ENCODE measurements at places on chromosomes 13 and 19.

DNA sequence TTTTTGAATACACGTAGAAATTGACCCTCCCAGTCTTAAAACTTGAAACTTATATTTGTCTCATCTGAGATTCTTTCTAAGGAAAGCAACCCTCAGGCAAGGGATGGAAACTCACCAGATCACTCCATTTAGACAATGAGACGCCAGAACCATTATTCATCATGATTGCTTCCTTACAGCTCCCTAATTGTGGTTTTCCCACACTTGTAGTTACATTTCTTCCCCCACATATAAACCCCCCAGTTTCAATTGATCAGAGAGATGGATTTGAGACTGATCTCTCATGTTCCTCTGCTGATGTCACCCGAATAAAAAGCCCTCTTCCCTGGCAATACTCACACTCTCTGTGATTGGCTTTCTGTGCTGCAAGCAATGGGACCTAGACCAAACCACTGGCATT lies 197.9 kb upstream of the STARD13 start:
- no peak for DNase-seq

GRCh38 chr19:8004723-8005513 lies 523 bp downstream of the ELAVL1 start:
- no peak for DNase-seq

GRCh38 chr13:61765181-61765742 lies 349.6 kb upstream of the PCDH20 start:
- no peak for DNase-seq

- DNase-seq = no peak
These were observed 661.7 kb downstream of the SLITRK6 start for GRCh38 chr13:85137516-85137915.

GRCh38 chr19:43643326-43643725 lies 3.7 kb upstream of the CADM4 start:
- no peak for DNase-seq

GRCh38 chr13:86585835-86586234 lies 786.6 kb upstream of the SLITRK6 start:
- no peak for DNase-seq

- DNase-seq = no peak
These were observed 43.9 kb downstream of the SLC10A2 start for GRCh38 chr13:103022336-103022735.

GRCh38 chr13:92259523-92259922 lies 861.1 kb downstream of the GPC5 start:
- DNase-seq = no peak

DNA sequence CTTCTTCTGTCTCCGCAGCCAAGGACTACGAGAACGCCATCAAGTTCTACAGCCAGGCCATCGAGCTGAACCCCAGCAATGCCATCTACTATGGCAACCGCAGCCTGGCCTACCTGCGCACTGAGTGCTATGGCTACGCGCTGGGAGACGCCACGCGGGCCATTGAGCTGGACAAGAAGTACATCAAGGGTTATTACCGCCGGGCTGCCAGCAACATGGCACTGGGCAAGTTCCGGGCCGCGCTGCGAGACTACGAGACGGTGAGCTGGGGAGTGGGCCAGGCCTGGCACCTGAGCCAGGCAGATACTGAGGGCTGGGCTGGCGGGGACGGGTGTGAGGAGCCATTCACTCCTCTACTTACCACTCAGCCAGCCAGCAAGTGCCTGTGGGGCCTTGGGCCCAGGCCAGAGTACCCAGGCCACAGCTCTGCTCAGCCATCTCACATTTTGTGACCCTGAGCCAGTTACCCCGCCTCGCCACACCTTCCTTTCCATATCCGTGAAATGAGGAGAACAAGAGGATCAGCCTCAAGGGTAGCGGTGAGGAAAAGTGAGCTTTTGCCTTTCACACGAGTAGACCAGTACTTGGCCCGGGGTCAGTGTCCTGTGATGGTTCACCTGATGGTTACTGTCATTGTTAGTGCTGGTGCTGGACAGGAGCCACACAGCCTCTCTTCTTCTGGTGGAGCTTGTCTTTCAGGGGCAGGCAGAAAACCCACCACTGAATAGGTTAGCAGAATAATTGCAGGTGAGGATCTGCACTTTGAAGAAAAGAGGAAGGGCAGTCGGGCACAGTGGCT lies 7.0 kb downstream of the PPP5C start:
- no peak for DNase-seq

Measured in WTC11 (cell line).